Activated T-cell treated with anti-CD3 and anti-CD28 coated beads for 24 hours (primary cell): ENCODE measurements at places on chromosomes 4 and X.

- DNase-seq = no peak
Observed at GRCh38 chr4:174449944-174450785, 72.1 kb downstream of the HPGD start.

DNA sequence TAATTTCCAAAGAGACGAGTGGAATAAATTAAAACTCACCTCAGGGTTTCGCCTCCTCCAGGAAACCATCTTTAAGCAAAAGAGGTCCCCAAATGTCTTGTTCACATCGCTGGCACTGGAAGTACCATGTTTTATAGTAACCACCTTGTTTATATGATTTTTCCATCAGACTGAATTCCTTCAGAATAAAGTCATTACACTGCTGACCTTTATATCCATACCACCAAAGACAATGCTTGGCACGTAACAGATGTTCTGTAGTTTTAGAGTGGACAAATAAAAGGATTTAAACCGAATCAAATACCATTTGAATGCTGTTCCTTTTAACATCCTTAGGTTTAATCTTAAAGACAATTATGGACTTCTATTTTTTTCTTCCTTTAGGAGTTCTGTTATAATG lies 4.7 kb downstream of the NUDT6 start:
- no peak for DNase-seq

GRCh38 chrX:30935985-30936384 lies 46.9 kb upstream of the TAB3 start:
- no peak for DNase-seq

DNA sequence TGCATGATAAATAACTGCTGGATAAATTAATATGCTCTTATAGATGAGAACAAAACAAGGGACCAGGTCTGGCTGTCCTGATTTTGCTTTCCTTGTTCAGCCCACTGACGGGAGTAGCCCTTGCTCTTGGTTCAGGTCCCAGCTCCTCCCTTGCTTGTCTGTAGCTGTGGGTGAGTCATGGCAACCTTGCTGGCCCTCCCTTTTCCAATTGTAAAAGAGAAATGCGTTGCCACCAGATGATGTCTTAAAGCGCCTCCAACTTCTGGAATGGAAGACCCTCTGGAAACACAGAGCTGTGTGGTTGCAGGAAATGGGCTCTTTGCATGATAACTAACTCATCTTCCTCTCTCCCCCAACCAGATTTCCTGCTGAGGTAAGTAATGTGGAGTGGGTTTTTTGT lies 171.4 kb downstream of the AASDH start:
- DNase-seq = no peak

DNA sequence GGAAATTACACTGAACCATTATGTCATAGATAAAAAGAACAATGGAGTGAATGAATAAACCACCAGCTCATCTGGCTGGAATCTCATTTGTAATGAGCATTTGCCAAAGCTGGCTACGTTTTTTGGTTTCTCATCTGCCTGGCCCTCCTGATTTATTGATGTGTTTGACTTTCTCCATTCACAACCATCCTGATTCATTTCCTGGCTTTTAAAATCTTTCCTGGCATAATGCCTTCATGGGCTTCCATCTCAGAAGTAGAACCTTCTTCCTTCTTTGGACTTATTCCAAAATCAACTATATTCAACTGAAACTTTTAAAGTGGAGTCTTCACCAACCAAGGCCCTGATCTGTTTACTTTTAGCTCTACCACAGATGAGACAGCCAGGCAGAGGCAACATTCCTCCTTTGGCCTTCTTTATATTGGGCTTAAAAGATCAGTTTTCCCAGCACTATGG lies 36.0 kb upstream of the ARSJ start:
- no peak for DNase-seq

DNA sequence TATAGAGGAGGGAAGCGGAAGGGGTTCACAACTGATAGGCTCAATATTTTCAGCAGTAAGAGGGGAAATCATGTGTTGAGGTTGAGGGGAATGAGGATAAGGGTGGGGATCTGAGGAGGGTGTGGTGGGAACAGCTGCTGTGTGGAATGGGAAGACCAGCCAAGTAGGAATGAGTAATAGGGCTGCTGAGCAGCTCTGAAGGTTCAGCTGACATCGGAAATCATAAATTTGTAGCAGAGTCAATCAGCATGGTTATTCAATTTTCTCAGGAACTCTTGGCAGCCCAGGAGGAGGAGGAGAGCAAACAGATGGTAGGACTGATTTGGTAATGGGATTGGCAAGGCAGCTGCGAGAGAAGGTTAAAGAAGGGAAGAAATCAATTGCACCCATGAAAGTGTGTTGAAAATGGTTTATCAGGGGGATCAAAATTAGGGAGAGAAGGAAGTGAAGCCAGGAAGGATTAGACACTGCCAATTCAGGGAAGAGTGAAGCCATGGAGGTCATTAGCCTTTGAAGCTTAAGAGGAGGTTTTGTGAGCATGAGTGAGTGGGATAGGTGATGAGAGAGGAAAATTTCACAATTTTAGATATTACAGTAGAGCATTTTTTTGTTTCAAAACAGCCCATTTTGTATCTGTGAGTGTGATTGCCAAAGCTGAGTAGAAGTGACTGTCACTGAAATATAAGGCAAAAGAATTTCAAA lies 82.6 kb downstream of the PCDH7 start:
- no peak for DNase-seq

DNA sequence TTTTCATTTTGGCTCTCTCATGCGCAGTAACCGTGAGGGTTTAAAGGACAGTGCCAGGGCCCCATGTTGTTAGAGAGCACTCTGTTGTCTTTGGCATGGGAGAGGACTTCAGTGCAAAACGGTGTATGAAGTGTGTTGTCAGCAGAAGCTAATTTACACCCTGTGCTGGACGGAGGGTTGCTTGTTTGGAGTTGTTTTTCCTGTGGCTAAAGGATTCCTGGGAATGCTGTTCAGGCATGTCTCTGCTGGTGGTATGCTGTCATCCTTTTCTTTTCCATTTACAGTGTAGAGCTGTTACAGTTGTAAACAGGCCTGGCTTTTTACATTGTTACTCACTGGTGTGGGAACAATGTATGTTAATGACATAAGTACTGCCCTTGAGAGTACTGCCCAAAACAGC lies 206.3 kb downstream of the CBR4 start:
- no peak for DNase-seq

DNA sequence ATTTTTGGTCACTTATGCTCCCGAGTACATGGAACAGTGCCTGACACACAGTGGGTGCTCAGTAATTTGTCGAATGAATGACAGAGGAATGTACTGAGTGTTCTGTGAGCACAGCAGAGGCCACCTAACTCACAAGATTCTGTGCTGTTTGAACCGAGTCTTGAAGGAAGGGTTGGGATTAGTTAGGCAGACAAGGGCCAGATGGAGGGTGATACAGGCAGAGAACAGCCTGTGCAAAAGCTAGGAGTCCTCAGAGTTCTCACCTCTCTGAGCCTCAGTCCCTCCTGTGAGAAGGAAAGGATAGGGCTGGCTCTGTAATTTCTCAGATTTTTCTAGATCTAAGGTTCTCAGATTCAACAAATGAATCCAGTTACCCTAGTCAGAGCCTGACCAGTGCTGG lies 108.8 kb downstream of the NHSL2 start:
- no peak for DNase-seq

- no peak for DNase-seq
Observed at GRCh38 chrX:135434258-135435138, 12.8 kb downstream of the SMIM10L2A start.

- no peak for DNase-seq
Observed at GRCh38 chrX:37488323-37488722, 83.1 kb upstream of the LANCL3 start.

DNA sequence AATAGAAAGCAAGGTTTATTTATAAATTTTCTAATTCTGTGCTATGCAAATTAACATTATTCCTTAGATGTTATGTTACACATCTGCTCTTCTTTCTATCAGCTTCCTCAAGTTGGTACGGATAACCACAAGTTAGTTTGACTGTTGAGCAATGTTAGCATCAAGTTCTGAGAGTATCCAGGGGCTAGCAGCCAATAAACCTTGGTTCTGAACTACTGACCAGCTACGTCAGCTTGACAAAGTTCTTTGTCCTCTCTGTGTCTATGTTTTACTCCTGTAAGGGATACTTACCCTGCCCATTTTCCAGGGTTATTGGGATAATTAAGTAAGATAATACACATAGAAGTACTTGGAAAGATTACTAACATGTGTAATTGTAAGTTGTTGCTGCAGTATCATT lies 8.1 kb upstream of the TEX13A start:
- DNase-seq = no peak

GRCh38 chrX:119693996-119694451 lies 1.1 kb upstream of the SEPTIN6 start:
- no peak for DNase-seq

GRCh38 chr4:152992466-152992865 lies 56.3 kb downstream of the FHDC1 start:
- DNase-seq = no peak

- DNase-seq = no peak
Observed at GRCh38 chr4:121860121-121860520, 10.2 kb downstream of the BBS7 start.
